ENCODE measurements at places on chromosomes 6 and 20.

DNA sequence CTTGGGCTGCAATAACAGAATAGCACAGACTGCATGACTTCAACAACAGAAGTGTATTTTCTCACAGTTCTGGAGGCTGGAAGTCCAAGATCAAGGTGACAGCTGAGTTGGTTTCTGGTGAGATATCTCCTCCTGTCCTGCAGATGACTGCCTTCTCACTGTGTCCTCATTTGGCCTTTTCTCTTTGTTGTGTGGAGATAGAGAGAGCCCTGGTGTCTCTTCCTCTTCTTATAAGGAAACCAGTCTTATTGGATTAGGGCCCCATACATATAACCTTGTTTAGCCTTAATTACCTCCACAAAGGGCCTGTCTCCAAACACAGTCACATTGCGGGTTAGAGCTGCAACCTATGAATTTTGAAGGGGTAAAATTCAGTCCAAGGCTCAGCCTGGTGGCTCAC lies 57.0 kb upstream of the BMP6 start:
- no peak for DNase-seq

- DNase-seq = no peak
Observed at GRCh38 chr20:7841291-7841970, 98.8 kb downstream of the HAO1 start.

DNA sequence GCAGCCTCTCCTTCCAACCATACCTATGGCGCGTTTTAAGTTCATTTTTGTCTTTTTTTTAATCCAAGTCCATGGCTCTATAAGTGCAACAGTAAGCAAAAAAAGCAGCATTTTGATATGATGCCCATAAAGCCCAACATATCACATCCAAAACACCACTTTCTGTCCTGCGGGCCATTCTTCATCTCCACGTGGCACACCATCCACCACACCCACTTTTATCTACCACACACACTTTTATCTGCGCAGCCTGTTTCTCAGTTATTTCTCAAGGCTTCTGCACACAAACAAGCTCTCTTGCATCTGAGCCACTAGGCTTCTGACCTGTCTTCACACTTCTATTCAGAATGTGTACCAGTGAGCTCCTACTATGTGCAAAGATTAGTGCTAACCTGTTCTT lies 5.3 kb downstream of the GCLC start:
- DNase-seq = no peak

DNA sequence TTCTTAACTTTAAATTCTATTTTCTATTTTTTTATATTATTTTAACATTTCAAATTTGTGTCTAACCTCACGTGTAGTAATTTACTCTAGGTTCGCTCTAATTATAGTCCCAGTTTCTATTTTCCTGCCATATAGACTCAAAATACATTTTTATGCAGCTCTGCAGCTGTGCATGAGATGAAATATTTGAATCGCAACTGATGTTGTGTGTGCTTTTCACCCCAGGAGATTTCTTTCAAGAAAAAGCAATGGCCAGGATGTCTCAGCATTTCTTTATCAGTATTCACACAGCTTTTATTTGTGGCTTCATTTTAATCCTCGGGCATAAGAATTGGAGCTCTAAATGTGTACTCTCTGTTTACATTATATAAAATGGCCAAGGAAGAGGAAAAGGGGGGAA lies 157.6 kb downstream of the HDGFL1 start:
- no peak for DNase-seq

- no peak for DNase-seq
Observed at GRCh38 chr6:111124406-111124805, 37.1 kb downstream of the SLC16A10 start.

GRCh38 chr20:32067234-32067821 lies 15.3 kb downstream of the HCK start:
- no peak for DNase-seq

DNA sequence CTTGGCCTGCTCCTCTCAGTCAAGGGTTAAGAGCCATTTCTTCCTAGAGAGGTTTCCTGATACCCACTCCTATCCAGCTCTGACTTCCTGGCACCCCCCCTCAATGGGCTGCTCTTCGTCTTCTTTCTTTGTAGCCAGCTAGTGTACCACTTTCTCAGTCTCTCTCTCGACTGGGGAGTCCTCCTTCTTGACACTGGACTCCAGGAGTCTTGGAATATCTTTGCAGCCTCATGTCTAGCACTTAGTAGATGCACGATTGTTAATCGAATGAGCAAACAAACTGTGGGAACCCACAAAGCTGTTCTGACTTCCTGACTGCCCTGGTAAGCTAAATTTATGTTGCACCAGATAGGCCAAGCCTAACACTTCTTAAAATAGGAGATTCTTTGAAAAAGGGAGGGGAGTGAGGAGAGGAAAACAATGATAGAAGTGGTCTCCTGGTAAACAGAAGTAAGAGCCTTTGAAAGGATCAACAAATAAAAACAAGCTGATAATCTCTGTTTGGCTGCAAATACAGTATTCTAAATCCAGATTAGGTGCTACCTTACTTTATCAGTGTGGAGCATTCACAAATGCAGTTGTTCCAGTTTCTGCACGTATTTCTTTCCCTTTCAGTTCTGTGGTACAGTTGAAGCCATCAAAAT lies 160.1 kb upstream of the CITED2 start:
- no peak for DNase-seq

GRCh38 chr6:148868314-148868713 lies 121.5 kb downstream of the UST start:
- DNase-seq = no peak

- no peak for DNase-seq
Observed at GRCh38 chr20:1628621-1629020, 8.8 kb upstream of the SIRPB1 start.

- DNase-seq = no peak
Observed at GRCh38 chr6:32149092-32149755, 2.5 kb downstream of the PRRT1 start.

DNA sequence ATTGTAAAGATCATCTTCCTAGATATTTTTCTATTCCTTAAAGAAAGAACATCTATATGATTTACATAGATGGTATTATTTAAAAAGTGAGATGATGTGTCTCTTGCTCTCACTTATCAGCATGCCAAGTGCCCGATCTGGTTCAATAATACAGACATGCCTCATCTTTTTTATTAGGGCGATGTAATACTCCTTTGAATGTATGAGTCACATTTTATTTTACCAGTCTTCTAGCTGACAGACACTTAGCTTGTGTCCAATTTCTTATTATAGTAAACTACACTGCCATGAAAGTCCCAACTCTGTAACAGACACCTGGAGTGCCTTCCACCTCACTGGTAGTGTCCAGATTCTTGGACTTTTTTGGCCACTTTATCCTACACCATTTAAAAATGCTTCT lies 586.6 kb upstream of the BTBD3 start:
- DNase-seq = no peak

- no peak for DNase-seq
Observed at GRCh38 chr6:13455552-13455966, 31.8 kb downstream of the GFOD1 start.

All from activated naive CD4-positive, alpha-beta T cell (primary cell).